NCI-H1417 (cell line): ENCODE measurements at places on chromosomes 4 and X.

- DNase-seq = peak; percentile 84
Observed at GRCh38 chr4:80713409-80713808, 317.1 kb upstream of the BMP3 start.

DNA sequence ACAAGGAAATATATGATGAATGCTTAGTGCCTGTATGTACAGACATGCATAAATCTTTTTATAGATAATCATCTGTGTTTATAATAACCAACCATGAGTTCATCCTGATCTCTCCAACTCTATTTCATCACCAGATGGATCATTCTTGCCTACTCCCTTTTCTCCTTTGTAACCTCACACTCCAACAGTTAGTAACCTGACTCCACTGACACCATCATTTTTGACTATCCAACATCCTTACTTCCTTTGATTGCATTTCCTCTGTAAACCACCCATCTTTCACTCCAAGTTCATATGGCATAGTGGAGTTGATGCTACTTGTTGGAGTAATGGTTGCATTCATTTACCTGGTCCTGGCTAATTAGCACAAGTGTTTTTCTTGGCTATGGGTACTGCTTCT, 170.6 kb downstream of the ZNF330 start:
- DNase-seq = no peak

GRCh38 chrX:128020701-128021100, 31.5 kb downstream of the ACTRT1 start:
- no peak for DNase-seq

- DNase-seq = no peak
Observed at GRCh38 chrX:80223982-80224579, 196.2 kb upstream of the TENT5D start.

DNA sequence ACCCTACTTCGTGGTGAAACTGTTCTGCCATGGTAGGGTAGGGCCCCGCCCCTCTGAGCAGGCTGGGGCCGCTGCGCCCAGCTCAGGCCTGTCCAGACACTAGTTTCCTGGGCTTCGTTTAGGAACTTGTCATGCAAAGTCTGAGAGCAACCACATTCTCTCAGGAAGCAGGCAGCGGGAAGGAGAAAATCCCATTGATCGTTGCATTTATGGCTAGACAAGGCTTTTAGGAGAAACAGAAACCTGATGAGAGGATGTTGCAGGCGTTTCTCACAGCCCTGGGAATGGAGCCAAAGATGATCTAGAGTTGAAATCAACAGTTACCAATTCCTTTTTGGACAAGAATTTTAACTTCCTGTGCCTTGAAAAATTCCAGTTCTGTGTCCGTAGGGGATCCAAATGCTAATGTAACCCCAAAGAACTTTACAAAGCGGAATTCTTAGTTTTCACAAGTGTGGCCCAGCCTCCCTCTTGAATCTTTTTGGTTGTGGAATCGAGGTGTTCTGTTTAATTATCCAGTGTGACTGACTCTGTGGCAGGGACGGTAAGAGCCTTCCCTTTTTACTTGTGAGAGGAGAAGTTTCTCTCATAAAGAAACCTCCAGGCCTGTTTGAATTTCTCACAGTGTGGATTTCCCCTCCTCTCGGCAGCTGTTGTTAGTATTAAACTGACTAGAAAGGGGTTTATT, 4.5 kb upstream of the CXCL9 start:
- DNase-seq = no peak

DNA sequence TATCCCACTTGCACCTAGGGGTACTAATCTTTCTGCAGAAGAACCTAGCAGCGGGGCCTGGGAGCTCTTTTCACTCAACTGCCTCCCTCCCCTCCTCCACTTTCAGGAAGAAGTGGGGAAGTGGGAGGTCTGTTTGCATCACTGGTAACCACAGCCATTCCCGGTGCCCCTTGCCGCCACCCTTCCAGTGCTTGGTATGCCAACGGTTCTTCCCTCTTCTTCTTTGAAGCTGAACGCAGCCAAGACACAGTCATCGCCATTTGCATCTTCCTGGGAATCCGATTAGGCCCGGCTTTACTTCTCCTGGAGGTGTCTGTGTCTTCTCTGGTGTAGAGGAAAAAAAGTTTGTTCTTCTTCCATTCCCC, 47.2 kb upstream of the RBPJ start:
- no peak for DNase-seq

GRCh38 chr4:79241846-79242245, 84.0 kb downstream of the NAA11 start:
- DNase-seq = no peak

- no peak for DNase-seq
Observed at GRCh38 chr4:121200795-121201472, 36.8 kb upstream of the TNIP3 start.

DNA sequence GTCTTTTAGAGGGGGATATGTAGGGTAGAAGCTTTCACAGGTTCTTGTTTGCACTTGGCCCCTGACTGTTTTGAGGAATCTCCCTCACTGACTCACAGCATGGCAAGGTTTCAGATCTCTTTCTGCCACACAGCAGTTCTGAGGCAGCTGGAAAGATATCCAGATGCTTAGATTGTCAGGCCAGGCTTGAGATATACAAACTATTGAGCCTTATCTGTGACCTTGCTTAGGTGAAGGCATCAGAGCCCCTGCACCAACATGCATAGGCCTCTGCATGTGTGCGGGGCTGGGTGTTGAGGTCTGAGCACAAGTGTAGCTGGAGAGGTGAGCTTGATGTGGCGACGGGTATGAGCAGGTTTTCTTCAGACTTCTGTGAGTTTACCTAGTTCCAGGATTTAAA, 80.9 kb upstream of the MSANTD1 start:
- DNase-seq = no peak

DNA sequence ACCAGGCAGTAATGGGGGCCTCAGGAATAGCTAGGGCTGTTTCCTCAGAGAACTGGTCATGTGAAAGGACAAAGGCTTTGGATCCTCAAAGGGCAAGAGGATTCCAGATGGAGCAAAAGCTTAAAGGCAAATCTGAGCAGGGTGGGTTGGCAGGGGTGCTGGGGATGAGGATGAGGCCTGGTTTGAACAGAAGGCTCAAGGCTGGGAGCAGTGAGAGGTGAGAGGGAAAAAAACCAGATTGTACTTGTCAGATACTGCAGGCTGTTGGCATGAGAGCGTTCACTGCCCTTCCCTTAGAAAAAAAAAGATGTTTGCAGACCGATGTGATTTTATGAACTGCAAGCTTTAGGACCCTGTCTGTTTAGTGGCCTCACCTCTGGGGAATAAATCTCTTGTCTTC, 75.3 kb upstream of the PLAC1 start:
- DNase-seq = no peak

GRCh38 chr4:168803732-168804131, 206.3 kb downstream of the CBR4 start:
- DNase-seq = no peak

DNA sequence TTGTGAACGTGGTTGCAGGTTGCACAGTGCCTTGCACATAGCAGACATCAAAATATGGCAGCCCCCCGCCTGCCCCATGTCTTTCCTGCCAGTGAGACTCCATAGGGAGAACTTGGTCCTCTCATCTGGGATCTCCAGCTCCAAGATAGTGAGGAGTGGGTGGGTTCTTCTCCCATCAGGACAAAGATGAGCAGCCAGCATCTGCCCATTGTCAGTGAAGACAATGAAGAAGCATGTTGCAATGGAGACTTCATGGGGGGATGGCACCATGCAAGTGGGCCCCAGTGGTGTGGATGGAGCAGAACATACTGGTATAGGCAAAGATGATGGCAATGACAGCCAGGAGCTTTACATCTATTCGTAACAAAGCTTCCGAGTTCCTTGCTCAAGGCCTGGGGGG, 80.2 kb downstream of the STARD8 start:
- no peak for DNase-seq

DNA sequence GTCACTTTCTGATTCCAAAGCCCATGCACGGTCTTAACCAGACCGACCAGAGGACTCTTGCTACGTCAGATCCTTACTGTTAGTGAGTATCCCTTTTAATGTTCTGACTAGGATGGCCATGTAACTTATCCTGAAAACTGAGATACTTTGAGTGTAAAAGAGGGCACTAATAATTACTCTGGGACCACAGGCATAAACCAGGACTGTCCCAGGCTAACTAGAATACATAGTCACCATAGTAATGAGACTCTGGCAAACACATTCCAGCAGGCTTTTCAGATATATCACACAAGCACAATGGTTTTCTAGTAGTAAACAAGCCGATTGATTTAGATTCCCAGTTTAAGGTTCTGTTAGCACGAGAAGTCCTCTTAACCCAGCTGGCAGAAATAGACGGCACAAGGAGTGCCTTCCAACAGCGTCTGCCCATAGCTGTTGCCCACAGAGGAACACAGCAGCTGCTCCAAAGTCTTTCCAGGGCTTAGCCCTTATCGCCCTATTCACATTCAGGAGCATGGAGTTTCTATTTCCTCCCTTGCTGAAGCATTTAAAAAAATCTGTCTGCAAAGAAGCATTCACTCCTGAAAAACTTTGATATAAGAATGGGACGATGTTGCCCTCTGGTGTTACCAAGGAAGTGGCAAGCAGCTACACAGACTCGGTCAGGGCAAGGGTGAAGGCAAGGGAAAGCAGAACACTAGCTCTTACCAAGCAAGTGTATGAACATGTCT, 92.4 kb downstream of the CXCL13 start:
- peak; percentile 50 for DNase-seq

DNA sequence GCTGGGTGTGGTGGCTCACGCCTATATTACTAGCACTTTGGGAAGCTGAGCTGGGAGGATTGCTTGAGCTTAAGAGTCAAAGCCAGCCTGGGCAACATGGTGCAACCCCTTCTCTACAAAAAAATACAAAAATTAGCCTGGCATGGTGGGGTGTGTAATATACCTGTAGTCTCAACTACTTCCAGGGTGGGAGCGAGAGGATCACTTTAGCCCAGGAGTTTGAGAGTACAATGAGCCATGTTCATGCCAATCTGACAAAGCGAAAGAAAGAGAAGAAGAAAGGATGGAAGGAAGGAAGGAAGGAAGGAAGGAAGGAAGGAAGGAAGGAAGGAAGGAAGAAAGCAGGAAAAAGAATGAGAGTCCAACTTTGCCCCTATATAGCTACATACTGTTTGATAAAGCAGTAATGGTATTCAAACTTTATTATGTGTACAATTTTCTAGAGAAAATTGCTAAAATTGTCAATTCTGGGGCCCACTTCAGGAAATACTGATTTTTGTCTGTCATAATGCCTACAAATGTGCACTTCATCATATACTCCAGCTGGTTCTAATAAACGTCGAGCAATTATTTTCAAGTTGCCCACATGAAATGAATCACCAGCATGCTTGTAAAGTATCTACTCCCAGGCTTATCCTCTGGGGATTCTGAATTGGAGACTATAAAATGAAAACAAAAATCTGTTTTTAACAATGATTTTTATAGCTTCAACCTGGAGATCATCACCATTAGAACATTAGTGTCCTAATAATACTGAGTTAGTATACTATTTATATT, 132.3 kb downstream of the NDST4 start:
- no peak for DNase-seq

- peak; percentile 4 for DNase-seq
Observed at GRCh38 chrX:104195489-104196084, 29.3 kb downstream of the FAM199X start.

GRCh38 chr4:144967161-144967560, 130.8 kb downstream of the ANAPC10 start:
- DNase-seq = no peak

DNA sequence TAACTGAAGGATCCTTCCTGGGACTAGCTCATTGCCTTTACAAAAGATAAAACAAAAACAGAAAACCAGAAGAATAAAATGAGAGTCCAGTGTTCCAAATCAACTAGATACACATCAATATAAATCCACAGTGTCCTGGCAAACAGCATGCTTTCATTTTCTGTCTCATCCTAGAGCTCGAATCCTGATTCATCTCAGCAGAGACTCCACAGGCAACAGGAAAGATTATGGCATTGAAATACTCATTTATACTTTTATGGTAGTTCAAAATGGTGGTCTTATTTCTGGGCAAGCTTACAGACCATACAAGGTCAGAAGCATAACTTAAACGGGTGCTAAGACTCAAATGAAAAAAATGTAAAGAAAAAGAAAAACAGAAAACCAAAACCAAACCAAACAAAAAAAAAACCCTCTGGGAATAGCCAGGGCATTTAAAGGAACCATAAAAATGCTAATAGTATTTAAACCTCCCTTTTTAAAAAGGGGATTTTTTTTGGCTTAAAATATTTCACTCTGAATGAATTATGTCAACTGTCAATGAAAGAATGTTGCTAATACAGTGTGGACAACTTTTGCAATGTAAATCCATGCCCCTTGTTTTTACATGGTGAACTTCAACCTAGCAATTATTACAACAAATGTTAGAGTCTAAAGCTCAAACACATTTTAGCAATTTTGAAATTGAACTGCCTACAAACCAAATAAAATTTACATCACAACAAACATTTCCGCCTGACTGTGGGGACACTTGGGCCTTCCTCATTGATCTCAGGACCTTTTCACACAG, 57.9 kb downstream of the GPR101 start:
- DNase-seq = no peak

DNA sequence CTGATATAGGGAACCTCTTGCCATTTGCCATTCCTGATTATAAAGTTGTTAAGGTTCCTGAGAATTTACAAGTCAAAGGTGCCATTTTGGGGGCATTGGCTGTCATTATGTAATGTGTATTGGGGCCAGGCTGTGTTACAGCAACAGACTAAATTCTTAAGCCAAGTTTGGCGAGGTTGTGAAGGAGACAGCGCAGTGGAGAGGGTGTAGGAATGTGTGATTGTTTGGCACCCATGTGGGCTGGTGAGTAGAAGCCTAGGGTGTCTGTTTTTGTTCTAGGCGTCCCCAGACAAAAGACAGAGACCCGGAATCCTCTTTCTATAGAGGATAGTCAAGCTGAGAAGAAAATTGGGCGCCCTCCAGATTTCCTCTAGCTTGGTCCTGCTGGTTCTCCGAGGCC, 2535.3 kb downstream of the PCDH7 start:
- no peak for DNase-seq

DNA sequence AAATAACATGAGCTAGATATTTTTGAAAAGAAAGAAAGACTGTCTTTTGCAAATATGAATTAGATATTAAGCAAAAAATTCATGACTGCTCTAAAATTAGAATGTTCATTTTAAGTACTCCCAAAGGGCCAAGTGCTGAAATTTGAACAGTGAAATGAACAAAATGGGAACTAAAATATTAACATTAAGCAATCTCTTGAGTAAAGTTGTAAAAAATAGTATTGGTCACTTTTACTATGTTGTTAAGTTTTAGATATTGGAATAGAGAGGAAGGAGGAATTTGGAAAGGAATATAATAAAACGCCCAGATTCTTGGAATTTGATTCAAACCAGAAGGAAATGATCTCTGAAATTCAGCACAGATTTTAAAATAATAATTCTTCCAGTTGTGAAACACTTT, 125.9 kb upstream of the ANK2 start:
- DNase-seq = no peak

DNA sequence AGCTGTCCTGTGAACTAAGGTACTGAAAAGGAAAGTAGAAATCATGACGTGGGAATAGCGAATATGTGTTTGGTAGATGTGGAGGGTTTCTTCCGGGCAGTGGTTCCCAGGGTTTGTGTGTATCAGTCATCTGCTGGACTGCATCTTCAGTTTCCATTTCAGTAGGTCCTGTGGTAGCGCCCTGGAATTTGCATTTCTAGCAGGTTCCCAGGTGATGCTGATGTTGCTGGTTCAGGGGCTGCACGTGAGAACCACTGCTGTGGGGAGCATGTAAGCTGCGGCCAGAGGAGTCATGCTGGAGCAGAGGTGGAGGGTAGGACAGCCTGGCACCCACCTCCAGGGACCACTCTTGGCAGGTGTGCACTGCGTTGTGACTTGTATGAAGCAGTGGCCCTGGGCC, 47.1 kb downstream of the ARHGAP10 start:
- DNase-seq = no peak

GRCh38 chr4:164115236-164115635, 620.7 kb downstream of the TMA16 start:
- no peak for DNase-seq
